ENCODE measurements at places on chromosomes 1 and 21.

GRCh38 chr1:213380865-213381264, 329.8 kb downstream of the RPS6KC1 start:
- DNase-seq, result no peak

DNA sequence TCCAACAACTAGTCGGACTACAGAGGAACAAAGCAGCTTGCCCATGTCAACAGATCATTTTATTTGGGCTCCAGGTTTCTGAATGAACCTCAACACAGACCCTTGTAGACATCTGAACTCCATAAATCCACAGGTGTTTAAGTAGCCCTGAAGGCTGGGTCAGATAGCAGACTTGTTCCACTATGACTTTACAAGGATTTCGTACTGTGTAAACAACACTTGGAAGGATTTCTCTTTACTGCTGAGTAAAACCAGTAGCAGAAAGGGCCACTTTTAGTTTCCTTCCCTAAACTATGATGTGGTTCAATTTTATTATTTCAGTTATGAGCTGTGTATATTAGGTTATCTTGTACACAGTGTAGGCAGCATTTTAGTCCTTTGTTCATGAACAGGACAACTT, 316.4 kb upstream of the ADGRL2 start:
- DNase-seq, result no peak

- peak; percentile 9 for DNase-seq
These were observed 48.5 kb upstream of the SCYL3 start for GRCh38 chr1:169941982-169942830.

GRCh38 chr1:114114185-114115094, 39.2 kb downstream of the SYT6 start:
- peak; percentile 88 for DNase-seq

DNA sequence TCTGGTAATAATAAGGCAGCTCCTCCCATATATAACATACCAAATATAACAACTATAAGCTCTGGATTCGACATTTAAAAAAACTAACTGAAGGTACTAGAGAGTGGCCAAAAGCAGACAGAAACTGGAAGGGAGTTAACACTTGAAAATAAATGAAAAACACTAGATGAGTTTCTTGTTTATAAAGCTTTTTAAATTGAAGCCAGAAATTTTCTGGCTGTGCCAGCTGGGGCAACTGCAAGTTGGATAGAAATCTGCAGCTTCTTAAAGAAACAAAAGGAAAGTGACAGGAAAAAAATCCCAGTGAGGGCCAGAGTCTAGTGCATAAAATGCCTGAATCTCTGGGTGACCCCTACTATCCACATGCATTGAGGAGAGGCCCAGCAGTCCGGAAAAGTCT, 432.7 kb downstream of the SMYD3 start:
- no peak for DNase-seq

DNA sequence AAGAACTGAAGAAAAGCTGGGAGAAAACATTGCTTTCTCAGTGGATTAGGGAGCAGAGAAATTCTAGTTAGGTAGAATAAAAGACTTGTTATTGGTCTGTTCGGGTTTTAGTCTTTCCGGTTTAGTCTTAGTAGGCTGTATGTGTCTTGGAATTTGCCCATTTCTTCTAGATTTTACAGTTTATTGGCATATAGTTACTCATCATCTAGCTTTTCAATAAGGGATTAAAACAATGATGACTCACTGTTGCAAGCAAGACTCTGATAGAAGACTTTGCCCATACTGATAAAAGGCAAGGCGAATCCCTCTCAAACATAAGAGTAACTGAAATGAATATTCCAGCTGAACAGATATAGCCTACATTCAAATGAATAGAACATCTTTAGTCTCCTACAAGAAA, 62.3 kb downstream of the GPR137B start:
- no peak for DNase-seq

- DNase-seq, result no peak
These were observed 363.9 kb downstream of the RPS6KC1 start for GRCh38 chr1:213414911-213415310.

DNA sequence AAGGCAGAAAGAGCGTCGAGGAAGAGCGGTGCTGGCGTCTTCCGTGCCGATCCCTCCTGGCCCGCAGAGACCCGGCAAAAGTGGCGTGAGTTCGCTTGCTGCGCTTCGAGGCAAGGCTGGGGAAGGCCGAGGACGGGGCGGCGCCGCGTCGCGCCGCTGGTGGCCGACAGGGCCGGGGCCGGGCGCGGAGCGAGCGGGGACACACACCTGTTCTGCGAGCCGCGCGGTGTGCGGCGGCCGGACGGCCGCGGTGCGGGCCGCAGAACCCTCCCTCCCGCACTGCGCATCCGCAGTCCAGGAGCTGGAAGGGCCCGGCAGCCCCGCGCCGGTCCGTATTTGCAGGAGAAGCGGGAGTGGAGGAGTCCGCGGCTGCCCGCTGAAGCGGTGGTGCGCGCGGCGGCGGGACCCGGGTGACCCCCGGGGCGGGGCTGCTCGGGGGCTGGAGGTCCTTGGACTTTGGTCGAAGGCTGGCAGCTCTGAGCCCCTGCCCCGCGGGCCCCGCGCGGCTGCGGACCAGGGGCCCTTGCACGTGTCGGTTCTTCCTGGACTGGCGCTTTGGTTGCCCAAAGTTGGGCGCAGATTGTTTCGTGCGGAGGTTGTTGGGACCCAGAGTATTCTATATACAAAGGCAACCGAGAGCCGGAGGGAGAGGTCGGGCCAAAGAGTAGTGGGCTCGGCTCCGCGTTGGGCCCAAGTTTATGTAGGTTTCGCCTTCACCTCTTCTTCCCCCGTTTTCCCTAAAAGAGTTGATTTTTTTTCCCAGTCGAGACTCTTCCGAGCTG, 2.6 kb downstream of the RNF220 start:
- DNase-seq, result peak; percentile 56

- no peak for DNase-seq
These were observed 1162.5 kb downstream of the MRPL39 start for GRCh38 chr21:24444736-24445135.

GRCh38 chr1:218851586-218851985, 322.1 kb upstream of the LYPLAL1 start:
- DNase-seq, result peak; percentile 33

- DNase-seq, result no peak
These were observed 73.6 kb upstream of the LYST start for GRCh38 chr1:235940285-235940684.

DNA sequence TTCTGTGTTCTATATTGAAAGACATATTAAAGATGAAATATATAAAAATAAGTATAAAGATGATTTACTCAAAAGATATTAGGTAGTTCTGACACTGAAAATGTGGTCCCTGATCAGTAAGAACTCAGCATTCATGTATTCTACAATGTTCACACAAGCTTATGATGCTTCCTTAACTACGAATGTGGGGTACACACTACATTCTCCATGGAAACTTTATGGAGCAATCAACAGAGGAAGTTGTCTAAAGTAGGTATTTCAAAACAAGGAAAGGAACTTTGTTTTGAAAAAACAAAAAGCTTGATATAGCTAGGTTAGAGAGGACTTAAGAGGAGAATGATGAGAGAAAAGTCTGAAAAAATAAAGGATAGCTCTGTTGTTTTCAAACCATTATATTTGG, 119.7 kb upstream of the RGS18 start:
- DNase-seq, result no peak

DNA sequence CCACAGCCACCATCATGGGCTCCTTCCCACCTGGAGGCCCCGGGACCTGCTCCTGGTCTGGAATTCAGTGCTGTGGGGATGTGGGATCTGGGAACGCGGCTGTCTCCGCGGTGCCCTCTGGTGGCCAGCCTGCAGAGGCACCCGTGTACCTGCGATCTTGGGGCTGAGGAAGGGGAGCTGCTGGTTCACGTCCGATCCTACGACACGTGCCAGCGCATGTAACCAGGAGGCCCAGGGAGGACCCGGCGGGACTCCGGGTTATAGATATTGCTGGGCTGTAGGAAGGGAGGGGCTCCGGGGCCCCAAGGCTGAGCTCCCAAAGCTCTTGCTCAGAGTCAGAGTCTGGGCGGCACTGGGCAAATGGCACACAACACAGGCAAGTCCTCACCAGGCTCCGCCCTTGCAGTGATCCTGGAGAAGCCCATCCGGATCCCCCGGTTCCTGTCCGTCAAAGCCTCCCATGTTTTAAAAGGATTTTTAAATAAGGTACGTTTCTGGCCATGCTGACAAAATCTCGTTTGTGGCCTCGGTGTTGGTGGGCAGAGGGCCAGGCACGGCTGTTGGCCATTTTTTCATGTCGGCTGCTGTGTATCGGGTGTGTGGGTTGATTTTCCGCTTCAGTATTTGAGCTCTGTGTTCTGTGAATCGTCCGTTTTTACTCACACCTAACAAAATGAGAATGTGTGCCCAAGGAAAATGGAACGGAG, 20.1 kb downstream of the FAAP20 start:
- DNase-seq, result peak; percentile 79

- DNase-seq, result no peak
These were observed 59.2 kb downstream of the NPHP4 start for GRCh38 chr1:5933050-5933449.

GRCh38 chr1:33575324-33575879, 103.0 kb downstream of the ZSCAN20 start:
- DNase-seq, result no peak

DNA sequence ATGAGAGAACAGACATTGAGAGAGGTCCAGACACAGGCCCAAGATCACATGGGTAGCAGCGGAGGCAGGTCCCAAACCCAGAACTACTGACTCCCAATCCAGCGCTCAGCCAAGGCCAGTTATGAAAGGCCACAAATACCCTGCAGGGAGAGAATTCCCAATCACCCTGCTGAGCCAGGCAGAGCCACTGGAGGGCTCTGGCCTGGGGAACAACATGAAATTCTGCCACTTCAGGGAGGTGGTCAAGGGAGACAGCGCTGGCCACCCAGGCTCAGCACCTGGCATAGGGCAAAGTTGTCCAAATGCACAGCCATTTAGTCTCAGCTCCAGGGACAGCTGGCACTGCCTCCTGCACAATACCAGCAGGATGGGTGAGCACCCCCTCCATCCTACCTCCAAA, 27.5 kb downstream of the SLC9A1 start:
- DNase-seq, result no peak

- DNase-seq, result peak; percentile 89
These were observed 18.2 kb downstream of the PHLDA3 start for GRCh38 chr1:201450721-201451291.

GRCh38 chr1:8439015-8439702, 121.2 kb downstream of the SLC45A1 start:
- peak; percentile 79 for DNase-seq

GRCh38 chr1:213772128-213773063, 215.4 kb upstream of the PROX1 start:
- no peak for DNase-seq

DNA sequence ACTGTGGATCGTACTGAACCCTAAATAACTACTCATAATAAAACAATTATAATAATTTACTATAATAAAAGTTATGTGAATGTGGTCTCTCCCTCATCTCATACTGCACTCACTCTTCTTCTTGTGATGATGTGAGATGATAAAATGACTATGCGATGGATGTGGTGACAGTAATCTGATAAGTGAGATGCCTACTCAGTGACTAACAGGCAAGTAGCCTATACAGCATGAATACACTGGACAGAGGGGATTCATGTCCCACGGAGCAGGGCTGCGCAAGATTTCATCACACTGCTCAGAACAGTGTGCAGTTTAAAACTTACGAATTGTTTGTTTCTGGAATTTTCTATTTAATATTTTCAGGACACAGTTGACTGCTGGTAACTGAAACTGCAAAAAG, 304.0 kb downstream of the DUSP10 start:
- peak; percentile 58 for DNase-seq

GRCh38 chr1:215667761-215668160, 100.7 kb downstream of the KCTD3 start:
- DNase-seq, result no peak

DNA sequence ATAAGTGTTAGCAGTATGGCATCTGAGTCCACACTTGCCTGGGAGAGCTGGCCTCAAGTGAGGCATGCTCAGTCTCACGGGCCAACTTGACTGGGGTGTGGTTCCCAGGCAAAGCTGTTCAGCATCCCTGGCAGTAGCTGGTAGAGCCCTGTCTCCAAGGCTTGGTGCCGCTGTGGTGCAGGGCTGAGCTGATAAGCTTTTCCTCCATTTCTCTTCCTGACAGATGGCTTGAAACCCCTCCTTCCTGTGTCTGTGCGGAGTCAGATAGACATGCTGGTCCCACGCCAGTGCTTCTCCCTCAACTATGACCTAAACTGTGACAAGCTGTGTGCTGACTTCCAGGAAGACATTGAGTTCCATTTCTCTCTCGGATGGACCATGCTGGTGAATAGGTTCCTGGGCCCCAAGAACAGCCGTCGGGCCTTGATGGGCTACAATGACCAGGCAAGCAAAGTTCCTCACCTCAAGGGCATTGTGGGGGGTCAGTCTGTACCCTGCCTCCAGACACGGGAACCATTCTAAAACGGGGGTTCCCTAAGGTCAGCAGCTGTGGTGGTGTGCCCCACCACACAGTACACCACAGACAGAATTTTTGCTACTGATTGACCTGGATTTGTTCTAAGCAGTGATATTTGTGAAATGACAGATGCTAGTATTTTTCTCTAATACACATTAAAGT, 13.7 kb upstream of the MIIP start:
- no peak for DNase-seq

DNA sequence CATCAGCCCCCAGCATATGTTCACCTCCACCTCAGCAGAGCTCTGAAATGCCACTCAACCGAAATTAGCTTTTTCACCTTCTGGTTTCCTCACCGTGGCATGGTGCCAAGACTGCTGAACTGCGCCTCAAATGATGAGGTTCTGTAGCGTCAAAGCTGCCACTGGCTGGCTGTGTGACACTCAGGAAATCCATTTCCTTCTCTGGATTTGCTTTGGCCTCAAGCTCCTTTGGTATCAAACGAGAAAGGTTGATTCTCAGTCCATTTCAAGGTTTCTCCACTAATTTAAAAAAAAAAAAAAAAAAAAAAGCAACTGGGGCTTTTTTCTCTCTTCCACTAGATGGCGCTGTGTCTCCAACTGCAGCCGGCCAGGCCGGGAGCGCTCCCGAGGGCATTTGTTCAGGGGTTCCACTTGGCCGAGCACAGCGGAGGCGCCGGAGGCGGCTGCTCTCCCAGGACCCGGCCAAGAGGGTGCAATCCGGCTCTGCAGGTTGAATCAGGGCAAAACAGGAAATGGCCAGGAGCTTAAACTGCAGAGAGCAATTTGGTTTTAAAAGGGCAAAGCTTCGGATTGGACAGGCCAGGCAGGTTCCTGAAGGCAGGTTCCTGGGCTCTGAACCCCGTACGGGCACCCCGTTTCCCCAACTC, 26.5 kb upstream of the PLA2G2C start:
- DNase-seq, result peak; percentile 78

DNA sequence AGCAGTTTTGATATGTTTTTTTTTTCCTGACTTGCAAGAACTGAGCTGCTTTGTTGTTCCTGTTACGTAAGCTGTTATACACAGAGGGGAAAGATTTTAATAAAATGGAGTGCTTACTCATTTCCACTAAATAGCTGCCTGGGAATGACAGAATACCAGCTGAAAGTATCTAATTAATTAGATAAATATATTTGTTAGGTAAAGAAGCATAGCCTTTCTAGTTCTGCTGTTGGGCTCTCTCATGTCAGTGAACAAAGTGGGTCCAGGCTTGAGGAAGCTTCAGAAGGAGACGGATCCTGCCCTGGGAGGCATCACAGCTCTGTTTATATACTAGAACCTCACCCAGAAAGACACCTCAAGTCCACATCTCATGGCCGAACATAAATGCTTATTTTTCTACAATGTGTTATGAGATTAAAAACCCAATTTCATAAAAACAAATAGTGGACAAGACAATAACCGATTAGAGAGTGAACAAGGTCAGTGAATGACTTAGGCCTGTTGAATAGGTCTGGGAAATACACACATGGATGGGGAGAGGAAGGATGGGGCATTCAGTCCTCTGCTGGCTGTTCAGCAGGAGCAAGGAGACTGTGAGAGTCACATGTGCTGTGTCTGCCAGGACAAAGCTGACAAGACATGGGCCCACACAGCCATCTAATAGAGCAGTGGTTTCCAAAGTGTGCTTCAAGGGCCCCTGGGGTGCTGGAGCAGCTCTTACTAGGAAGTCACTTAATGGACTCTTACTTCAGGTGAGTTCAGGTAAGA, 20.6 kb downstream of the TRAF5 start:
- no peak for DNase-seq
